AG08395 (cell line): ENCODE measurements at places on chromosomes 4 and X.

GRCh38 chr4:100651499-100652175 lies 133.8 kb upstream of the EMCN start:
- no peak for DNase-seq

DNA sequence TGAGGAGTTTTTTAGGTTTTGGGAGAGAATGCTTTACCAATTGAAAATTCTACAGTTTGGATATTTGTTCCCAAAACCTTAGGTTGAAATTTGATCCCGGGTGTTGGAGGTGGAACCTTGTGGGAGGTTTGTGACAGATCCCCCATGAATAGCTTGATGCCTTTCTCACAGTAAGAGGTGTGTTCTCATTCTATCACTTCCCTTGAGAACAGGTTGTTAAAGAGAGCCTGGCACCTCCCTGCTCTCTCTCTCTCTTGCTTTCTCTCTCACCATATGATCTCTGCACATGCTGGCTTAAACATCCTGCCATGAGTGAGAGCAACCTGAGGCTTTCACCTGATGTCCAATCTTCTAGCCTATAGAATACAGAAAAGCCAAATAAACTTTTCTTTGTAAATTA lies 1475.5 kb upstream of the AGA start:
- DNase-seq = no peak

DNA sequence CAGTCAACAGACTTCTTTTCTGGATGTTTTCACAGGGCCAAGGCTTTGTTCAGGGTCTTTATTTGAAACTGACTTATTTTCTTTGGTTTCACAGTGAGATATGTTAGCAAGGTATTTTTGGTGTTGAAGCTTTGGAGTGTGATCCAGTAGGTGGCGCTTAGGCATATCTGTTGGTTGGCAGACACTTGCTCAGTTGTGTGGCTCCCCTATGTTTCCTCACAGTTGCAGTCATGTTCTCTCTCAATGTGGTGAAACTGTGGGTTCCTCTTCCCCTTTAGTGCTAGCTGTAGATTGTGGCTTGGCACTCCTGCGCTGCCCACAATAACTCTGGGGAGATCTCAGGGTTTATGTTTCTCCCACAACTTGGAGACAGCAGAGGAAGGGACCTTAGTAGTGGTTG lies 460.8 kb downstream of the SLITRK2 start:
- DNase-seq = no peak

GRCh38 chrX:63525491-63525890 lies 174.4 kb upstream of the SPIN4 start:
- DNase-seq = no peak

DNA sequence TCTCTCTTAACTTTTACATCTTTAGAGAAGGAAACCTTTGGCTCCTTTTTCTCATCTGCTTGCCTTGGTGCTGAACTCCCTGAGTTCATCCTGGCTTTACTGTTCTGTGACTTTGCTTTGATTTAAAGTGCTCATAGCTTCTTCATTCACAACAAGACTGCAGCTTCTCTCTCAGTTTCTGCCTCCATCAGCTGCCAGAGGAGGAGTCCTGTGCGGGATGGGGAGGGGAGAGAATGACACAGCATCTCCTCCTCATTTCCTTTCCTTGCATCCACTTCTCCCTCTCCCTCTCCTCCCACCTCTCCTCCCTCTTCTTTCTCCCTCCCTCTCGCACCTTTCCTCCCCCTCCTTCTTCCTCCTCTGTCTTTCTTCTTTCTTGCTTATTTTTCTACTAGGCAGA lies 42.0 kb downstream of the CBLL2 start:
- no peak for DNase-seq

DNA sequence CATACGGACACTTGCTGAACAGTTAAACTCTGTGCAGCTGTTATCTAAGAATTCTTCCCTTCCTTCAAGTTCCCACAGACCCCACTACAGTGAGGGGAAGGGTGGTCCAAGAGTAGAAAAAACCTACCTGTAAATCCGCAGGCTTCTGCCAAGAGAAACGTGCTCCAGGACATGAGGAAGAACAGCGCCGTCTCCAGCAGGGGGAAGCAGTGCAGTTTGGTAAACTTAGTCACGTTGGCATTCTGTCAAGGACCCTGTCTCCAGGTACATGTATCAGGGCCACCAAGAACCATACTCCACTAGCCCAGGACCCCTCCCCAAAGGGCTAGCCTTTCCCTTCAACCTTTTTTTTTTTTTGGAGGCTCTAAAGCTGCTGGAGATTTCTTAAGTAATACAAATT lies 79.9 kb downstream of the CHST7 start:
- no peak for DNase-seq

DNA sequence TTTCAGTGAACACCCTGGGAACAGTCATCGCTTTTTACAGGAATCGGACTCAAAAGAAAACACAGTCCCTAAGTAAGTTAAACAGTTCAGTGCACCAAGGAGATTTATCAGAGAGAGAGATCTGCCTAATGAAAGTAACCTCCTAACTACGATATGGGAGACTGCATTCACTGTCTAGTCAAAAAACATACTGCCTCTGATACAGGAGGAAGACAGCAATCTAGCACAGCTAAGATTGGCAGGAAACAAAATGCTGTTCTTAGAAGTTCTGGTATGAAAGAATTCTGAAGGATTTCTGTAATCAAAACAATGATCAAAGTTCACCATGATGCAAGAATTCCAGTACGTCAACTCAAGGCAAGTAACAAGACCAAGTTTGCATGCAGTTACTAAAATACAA lies 92.8 kb downstream of the MAML3 start:
- DNase-seq = no peak

GRCh38 chrX:154967603-154968002 lies 54.9 kb downstream of the F8 start:
- DNase-seq = no peak

DNA sequence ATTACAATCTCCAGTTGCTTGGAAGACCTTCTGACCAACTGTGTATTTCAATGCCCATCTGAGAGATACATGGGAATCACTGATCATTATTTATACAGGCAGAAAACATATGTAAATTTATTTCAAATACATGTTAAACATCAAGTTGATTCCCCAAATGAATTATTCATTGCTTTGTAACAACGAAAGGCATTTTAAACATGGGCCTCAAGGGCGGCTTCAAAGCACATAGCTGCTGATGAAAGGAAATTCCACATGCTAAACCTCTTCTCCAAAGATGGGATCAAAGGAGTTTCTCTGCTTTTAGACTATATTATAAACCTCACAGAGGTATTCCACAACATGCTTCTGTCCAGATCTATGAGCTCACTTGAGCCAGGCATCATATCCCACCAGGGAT lies 4.3 kb upstream of the RAB40A start:
- no peak for DNase-seq

- no peak for DNase-seq
These were observed 124.4 kb downstream of the ZNF827 start for GRCh38 chr4:145814246-145814645.

DNA sequence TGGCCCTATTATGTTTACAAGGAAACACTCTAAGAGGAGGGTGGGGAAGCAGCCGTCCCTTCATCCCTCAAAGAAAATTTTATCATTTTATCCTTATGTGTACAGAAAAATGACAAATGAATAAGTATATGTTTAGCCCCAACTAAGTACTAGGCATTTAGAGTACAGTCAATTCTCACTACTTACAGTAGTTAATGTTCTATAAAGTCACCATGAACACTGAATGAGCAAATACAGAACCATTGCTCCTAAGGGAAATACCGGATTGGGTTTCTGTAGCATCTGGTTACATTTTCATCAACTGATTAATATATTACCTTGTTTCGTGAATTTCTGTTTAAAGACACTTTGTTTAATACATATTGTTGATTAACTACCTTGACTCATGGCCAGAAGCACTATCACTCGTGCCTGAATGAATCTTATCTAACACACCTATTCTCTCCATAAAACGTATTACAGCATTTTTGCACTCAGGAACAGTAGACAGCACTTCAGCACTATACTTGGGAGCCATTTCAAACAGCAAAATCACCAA lies 109.3 kb downstream of the ASB9 start:
- no peak for DNase-seq

DNA sequence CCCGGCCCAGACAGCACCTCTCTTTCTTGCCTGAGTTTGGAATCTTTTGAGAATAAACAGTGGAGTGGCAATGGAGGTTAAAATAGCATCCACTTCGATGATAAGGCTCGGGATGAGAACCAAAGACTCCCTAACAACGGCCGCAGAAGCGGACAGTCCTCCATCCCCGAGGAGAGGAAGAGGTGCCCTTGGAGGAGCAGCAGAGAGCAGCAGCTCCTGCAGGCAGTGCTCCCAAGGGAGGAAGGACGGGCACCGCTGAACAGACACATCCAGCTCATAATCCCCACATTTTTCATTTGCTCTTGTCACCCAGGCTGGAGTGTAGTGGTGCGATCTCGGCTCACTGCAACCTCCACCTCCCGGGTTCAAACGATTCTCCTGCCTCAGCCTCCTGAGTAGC lies 61.3 kb downstream of the DCTD start:
- DNase-seq = no peak

DNA sequence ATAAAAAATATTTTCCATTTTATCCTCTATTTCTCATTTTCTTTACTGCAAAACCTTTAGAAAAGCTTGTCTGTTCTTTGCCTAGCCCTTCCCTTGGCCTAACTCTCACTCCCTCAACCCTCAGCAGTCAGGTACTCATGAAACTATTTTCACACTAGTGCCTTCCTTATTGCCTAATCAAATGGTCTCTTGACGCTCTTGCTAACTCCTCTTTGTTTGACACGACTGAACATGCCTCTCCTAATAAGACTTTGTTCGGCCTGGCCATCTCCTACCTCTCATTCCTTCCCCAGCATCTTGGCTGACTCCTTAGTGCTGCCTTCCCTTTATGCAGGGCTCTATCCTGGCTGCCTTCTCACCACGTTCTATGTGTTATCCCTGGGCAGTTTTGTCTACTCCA lies 11.1 kb upstream of the LRAT start:
- DNase-seq = no peak

DNA sequence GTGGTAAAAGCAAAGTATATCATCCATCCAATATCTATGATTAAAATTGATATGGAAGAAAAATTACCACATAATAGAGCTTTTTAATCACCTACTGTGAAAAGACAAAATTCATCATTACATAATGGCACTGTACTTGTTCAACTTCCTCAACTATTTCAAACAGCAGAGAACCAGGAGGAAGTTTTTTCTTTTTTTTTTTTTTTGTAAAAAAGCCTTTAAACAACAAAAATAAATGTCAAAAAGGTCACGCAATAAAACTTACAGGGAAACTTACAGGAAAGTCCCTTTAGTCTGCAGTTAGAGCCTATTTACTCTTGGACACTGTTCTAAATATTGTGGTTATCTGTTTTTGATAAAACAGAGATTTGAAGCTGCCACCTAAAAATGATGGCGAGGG lies 4.8 kb downstream of the PDGFC start:
- no peak for DNase-seq

DNA sequence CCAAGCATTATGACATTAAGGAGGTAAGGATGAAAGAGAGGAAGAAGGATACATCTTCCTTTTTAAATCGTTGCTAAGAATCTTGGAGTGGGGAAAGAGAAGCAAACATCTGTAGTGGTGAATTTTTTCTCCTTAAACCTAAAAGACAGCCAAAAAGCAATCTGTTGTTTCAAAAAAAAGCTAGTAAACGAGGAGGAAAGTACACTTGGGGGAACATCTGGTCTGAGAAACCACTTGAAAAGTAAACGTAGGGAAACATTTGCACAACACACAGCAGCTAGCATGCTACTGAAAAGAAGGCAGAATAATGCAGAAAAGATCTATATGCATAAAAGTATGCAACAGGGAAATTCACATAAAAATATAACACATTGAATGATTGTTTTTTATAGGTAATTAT lies 1485.6 kb downstream of the PCDH19 start:
- no peak for DNase-seq

GRCh38 chr4:3832536-3833220 lies 66.5 kb downstream of the ADRA2C start:
- DNase-seq = no peak

GRCh38 chrX:71195964-71196649 lies 26.9 kb upstream of the GJB1 start:
- no peak for DNase-seq
